ENCODE measurements at places on chromosomes 5 and 9.

GRCh38 chr5:158032246-158032645 lies 173.3 kb upstream of the CLINT1 start:
- DNase-seq, result no peak

- DNase-seq, result no peak
These were observed 4.9 kb downstream of the PDCD1LG2 start for GRCh38 chr9:5515261-5515650.

GRCh38 chr5:71662381-71662780 lies 56.7 kb upstream of the CARTPT start:
- DNase-seq, result no peak

- DNase-seq, result no peak
These were observed 845.2 kb upstream of the CDH10 start for GRCh38 chr5:25489834-25490538.

GRCh38 chr9:112817860-112818203 lies 67.3 kb downstream of the SNX30 start:
- DNase-seq, result no peak

GRCh38 chr5:26323794-26324193 lies 714.6 kb downstream of the CDH9 start:
- DNase-seq, result no peak

DNA sequence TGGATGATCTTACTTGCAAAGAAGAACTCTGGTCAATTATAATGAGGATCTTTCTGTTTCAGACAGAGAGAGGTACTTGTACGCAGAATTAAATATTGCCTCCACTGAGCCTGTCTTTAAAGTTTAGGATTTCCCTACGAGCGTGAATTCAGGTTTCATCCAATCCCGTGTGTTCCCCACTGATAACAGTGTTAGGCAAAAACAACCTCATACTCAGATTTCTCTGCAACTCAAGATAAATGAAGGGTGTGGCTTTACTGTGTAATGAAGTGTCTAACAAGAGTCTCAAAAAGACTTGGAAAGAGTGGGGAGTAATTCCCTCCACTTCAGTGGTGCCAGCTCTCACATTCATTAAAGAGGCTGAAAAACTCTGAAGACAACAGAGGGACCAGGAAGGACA lies 53.2 kb upstream of the ACO1 start:
- DNase-seq, result no peak

DNA sequence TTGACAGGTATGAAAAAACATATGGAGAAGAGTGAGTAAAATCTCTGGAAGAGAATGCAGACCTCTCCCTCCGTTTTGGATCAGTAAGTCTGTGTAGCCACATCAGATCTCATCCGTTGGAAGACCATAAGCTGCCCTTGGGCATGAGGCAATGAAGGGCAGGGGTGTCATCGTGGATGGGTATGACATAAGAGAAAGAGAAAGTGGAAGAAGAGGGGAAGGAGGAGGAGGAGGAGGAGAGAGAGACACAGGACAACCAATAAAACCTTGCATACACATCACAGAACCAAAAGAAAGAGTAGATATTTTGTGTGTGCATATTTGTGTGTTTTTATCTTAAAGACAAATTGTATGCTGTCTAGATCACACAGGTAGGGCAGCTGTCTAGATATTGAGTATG lies 50.7 kb downstream of the PRRC1 start:
- no peak for DNase-seq

- DNase-seq, result no peak
These were observed 337.5 kb downstream of the ZSWIM6 start for GRCh38 chr5:61669531-61669930.

GRCh38 chr5:62431735-62432620 lies 19.4 kb downstream of the IPO11 start:
- no peak for DNase-seq

DNA sequence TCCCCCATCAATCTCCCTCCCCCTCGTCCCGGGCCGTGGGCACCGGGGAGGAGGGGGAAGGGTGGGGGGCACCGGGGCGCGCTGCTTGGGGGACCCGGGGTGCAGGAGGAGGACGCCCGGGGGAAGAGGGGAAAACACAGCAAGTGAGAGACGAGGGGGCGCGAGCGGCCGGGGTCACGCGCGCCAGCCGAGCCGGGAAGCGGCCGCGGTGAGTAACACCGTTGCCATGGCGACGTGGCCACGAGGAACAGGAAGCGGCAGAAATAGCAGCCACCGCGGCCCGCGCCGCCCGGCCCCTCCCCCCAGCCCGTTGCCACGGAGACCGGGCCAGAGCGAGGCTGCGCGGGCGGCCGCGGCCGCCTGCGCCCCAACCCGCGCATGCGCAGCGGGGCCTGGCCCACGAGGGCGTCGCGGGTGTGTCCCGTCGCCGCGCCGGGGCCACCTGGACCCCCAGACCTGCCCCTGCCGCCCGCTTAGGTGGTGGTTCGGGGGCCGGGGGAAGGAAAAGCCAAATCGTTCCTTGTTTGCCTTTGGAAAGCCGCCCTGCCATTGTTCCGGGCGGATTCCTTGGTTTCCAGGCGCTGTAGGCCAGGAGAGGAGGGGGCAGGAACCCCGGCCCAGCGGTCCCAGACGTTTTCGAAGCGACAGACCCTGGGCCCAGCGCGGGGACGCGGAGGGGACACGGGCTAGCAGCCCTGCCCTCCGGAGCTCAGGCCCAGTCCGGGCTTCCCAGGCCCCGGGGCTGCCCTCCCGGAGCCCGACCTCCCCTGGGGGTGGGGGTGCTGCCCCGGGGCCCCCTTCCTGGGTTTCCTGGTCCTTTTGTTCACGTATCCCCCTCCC lies 207.1 kb downstream of the C9orf50 start:
- DNase-seq, result peak; percentile 90

- no peak for DNase-seq
These were observed 109.2 kb downstream of the FBXW11 start for GRCh38 chr5:171897231-171897630.

DNA sequence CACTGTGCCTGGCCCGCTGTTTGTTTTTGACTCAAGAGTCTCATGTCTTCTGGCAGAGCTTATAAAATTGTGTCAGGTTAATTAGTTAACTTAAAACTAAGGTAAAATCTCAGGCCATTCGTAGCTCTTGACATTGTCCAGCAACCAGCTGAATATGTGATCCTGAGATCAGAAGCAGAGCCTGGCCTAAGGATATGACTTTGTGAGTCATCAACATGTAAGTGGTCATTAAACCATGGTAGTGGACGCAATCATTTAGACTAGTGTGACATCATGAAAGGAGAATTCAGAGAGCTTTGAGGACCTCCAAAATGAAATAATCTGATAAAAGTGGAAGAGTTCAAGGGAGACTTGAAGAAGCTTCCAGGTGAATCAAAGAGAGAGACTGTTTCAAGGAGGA lies 23.3 kb downstream of the SPZ1 start:
- DNase-seq, result no peak

GRCh38 chr9:130936285-130937117 lies 2.5 kb downstream of the FIBCD1 start:
- no peak for DNase-seq
